NCI-H526 (cell line): ENCODE measurements at places on chromosomes 4 and X.
A peak's percentile ranks its signal among the peaks of the same experiment; 100 is the strongest.

DNA sequence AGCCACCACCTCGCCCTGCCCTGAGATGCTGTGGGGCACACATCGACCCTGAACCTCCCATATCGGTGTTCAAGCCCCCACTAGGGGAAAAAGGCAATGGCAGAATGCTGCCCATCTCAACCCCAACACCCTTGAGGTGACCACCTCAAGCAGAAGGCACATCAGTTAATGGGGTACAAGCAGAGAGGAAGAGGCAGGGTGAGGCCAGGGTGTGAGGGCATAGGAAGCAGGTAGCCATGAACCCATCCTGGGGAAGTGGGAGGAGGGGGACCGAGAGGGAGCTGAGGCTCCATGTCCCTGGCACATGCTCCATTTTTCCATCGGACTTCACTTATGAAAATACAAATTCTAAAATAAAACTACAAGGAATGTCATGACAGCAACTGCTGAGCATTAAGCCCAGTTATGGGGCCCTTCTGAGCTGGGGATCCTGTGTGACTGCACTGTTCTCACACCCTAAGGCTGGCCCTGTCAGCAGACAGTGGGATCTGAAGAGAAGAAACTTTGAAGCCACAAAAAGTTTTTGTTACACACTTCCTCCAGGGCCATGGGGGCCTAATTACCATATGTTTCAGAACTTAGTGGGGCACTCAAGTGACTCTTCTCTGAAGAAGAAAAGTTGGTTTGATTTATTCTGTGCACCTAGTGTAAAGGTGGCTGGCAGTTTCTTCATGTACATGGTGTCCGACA, 68.2 kb upstream of the FAM241A start:
- no peak for DNase-seq

- DNase-seq = peak; percentile 58
Observed at GRCh38 chr4:20395160-20395773, 143.6 kb downstream of the SLIT2 start.

DNA sequence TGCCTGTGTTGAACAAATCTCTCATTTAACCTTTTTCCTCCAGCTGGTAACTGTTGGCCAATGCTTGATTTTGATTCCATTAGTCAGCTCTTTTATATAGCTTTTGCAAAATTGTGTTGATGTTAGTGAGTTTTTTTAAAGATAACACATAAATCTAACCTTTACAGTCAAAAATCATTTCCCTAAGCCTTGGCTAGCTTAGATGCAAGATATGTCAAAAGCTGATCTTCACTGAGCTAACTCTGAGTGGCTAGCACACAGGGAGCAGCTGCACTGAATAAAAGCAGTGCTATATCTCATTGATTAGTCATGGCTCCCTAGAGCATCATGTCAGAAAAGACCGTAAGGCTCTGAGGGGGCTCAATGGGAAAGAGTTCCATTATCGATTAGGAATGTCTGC, 78.7 kb downstream of the PPARGC1A start:
- no peak for DNase-seq

- no peak for DNase-seq
Observed at GRCh38 chr4:45550766-45551366, 573.0 kb downstream of the GABRG1 start.

GRCh38 chrX:19709812-19710518, 177.4 kb downstream of the SH3KBP1 start:
- DNase-seq = no peak

DNA sequence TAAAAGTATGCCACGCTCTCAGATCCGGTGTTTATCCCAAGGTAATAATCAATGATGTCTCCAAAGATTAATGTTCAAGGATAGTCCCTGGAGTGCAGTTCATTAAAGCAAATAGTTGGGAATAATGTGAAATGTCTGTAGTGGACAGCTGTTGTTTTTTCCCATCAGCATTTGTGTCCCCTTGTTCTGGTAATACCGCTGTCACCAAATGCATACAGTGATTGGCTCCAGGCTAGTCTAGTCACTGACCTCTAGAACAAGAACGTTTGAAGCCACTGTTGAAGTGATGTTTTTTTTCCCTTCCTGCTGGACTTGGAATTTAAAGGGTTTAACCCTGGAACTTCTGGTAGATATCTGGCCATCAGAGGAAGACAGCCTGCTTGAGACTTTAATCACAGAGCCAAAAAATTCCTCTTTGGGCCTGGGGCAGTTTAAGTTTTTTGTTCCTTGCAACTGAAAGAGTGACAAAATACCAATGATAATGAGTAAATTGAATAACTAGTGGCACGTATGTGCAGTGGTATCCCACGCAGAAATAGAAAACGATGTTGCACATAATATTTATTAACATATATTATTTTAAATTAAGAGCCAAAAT, 30.6 kb downstream of the HSD17B11 start:
- DNase-seq = no peak

GRCh38 chrX:129980001-129980401, 2.4 kb upstream of the BCORL1 start:
- peak; percentile 55 for DNase-seq

DNA sequence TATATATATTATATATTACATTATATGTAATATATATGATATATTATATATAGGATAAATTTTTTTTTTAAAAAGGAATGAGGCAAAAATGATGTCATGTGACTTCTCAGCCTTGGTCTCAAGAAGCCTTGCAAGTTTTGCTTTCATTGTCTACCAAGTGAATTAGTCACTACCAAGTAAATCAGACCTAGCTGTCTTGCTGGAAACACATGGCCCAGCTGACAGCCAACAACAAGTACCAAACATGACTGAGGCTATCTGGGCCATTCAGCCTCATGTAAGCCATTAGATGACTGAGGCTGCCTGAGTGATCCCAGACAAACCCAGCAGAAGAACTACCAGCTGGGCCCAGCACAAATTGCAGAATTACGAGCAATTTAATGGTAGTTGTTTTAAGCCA, 44.9 kb downstream of the HAND2 start:
- no peak for DNase-seq

- DNase-seq = no peak
Observed at GRCh38 chr4:10285028-10285427, 168.4 kb upstream of the WDR1 start.

DNA sequence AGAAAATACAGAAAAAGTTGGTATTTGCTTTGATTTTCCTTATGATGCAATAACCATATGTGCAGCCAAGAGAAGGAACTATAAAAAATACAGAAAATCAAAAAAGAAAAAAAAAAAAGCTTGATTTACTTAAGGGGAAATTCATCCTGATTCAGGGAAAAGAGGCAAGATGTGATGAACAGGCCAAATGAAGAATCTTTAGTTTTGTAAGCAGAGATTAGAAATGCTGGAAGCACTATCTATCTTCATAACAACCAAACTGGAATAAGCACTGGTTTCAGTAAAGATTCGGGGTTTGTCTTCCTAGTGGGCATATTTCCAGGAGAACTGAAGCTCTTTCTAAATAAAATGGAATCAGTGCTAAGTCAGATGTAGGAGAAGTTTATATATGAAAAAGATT, 82.9 kb upstream of the KCNIP4 start:
- no peak for DNase-seq

- no peak for DNase-seq
Observed at GRCh38 chr4:119523399-119523798, 105.2 kb downstream of the PDE5A start.

- DNase-seq = no peak
Observed at GRCh38 chr4:73181231-73181630, 77.4 kb downstream of the ANKRD17 start.

GRCh38 chr4:146791439-146791838, 152.7 kb downstream of the POU4F2 start:
- DNase-seq = no peak
